ENCODE measurements at places on chromosomes 3 and 15.

GRCh38 chr3:30227571-30228301, 378.7 kb upstream of the TGFBR2 start:
- DNase-seq = no peak

- peak; percentile 60 for DNase-seq
Observed at GRCh38 chr3:129690406-129690805, 83.9 kb upstream of the PLXND1 start.

DNA sequence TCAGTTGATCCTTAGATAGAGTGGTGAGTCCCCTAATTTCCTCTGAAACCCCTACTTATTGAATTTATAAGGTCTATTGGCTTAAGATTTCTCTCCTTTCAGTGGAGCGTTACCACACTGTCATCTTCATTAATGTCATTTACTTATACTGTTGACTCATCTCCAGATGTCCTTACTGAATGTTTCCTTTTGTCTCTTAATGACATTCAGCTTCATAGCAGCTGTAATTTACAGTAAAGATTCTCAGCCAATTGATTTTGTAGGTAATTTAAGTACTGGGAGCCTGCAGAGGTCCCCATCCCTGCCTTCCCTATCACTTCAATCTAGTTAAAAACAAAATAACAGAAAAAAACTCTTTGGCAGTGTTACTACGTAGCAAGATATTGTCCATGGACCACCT, 18.8 kb downstream of the STX19 start:
- no peak for DNase-seq

- DNase-seq = no peak
Observed at GRCh38 chr15:99718421-99718820, 14.8 kb downstream of the LYSMD4 start.

DNA sequence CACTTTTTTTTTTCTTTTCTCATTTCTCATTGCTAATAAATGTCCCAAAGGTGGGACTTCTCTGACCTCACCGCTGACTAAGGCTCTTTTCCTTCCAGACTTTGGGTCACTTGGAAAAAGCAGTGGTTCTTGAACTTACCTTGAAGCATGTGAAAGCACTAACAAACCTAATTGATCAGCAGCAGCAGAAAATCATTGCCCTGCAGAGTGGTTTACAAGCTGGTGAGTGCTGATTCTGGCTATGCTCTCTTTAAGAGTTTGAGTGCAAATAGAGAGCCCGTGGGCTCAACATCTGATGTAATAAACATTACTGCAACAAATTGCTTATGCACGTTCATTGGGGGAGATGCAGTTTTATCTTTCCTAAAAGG, 2.0 kb downstream of the BHLHE40 start:
- DNase-seq = no peak

GRCh38 chr3:9349321-9350117, 13.3 kb upstream of the THUMPD3 start:
- no peak for DNase-seq

GRCh38 chr3:55094676-55095075, 166.8 kb upstream of the LRTM1 start:
- DNase-seq = no peak

- DNase-seq = no peak
Observed at GRCh38 chr15:52378746-52379394, 83.3 kb upstream of the MYO5C start.

DNA sequence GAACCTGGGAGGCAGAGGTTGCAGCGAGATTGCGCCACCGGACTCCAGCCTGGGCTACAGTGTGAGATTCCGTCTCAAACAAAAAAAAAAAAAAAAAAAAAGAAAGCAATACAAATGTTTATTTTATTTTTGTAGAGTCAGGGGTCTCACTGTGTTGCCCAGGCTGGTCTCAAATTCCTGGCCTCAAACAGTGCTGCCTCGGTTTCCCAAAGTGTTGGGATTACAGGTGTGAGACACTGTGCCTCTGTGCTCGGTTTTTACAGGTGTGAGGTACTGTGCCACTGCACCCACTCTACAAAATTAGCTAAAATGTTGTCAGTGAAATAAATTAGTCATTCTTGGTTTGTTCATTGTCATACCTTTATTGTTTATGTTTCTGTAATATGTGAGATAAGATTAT, 5.5 kb downstream of the PIAS1 start:
- no peak for DNase-seq

DNA sequence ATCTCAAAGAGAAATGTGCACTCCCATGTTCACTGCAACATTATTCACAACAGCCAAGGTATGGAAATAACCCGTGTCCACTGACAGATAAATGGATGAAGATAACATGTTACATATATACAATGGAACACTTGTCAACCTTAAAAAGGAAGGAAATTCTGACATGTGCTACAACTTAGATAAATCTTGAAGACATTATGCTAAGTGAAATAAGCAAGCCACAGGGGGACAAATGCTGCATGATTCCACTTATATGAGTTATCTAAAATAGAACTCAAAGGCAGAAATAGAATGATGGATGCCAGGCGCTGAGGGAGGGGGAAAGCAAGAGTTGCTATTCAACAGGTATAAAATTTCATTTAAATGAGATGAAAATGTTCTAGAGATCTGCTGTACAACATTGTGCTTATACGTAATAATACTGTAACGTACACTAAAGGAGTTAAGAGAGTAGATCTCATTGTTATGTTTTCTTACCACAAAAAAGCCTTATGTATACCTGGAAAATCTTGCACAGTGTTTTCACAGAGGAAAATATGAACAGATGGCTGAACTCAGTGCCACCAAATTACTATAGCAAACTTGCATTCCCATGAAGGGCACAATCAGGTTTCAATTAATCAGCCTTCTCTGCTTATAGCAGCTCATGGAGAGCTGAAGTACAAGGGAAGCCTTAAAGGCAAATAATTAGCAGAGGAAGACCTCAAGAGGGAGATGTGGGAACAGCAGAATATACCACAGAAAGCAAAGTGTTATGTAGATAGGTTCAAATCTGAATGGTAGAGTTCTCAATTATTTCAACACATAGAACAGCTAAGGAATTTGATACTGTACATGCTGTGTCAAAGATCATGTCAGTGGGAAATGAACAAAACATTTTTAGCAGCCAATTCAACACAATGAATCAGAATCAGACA, 8.1 kb upstream of the VPS39 start:
- DNase-seq = no peak

GRCh38 chr3:4839278-4839677, 140.0 kb upstream of the BHLHE40 start:
- no peak for DNase-seq
